PC-9 (cell line): ENCODE measurements at places on chromosomes 7 and 10. TPM values are rescaled to one million over a fixed set of nuclear protein-coding genes. Genes with fewer than 3 reads are reported as not detected.
A peak's percentile ranks its signal among the peaks of the same experiment; 100 is the strongest.

SP4 gene
- 5.4 and 6.1 TPM in 2 replicates for total RNA-seq

GPR146 gene
- total RNA-seq = 3.4 and 4.3 TPM in 2 replicates

DNA sequence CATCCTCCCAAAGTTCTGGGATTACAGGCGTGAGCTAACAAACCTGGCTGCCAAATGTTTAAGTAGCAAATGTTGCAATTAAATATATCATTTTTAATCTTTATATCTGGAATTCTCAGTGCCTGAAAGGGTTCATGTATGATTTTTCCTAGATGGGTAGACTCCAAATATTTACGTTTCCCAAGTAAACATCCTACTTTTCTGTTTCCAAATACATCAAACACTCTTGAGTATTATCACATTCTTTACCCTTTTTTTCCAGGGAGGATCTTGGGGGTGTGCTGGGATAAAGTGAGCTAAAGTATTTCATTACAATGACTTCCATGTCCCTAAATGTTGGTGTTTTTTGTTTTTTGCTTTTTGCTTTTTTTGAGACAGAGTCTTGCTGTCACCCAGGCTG is 32.9 kb upstream of the CYTH3 start:
- no peaks in the 10 kb centered on the region for H3K36me3 ChIP-seq
- no peaks in the 10 kb centered on the region for H3K27me3 ChIP-seq
- H3K4me3 ChIP-seq = no peak overlapping the region
- peak overlapping the region; percentile 75 for H3K27ac ChIP-seq
- no peak for DNase-seq

- no peaks in the 10 kb centered on the region for H3K36me3 ChIP-seq
- H3K27me3 ChIP-seq = peaks cover 57% of the 10 kb centered on the region
- no peak overlapping the region for H3K27ac ChIP-seq
- H3K4me3 ChIP-seq = no peak overlapping the region
- no peak for DNase-seq
- no peaks in the 10 kb centered on the region for H3K4me1 ChIP-seq
These were observed 19.0 kb upstream of the FAM20C start for GRCh38 chr7:173209-173918.

DNA sequence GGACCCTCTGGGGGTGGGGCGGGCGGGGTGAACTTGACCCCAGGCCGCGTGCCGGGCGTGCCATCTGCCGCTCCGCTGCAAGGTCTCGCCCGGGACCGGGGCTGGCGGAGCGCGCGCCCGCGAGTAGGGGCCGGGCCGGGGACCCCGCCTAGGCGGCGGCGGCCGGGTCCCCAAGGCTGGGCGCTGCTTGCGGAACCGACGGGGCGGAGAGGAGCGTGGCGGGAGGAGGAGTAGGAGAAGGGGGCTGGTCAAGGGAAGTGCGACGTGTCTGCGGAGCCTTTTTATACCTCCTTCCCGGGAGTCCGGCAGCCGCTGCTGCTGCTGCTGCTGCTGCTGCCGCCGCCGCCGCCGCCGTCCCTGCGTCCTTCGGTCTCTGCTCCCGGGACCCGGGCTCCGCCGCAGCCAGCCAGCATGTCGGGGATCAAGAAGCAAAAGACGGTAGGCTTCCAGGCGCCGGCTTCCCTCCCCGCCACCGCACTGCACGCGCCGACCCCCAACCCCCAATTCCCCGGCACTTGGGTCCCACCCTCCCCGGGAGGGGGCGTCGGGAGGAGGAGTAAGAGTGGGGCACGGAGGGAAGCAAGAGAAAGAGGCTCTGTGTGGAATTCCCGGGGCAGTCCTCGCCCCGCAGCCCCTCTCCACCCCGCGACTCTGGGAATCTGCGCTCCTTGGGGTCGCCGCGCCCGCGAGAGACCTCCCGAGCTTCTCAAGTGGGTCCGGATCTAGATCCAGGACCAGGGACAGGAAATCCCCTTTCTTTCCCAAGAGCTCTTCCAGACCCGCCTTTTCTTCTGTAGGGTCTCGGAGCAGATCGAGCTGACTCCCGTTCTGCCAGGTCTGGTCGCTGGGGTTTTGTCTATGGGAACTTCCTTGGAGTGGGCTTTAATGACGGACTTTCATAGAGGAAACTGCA is at the start of gene PAPSS2:
PAPSS2 (plus strand) TSS at position 308 of the 913 bp plus-strand sequence; CDS start at position 412, 104 bp downstream.
- no peaks in the 10 kb centered on the region for H3K27me3 ChIP-seq
- H3K36me3 ChIP-seq = no peaks in the 10 kb centered on the region
- DNase-seq = peak; percentile 36
- no peak within 1 kb of the TSS for H3K27ac ChIP-seq
